ENCODE measurements at places on chromosomes 12 and 14. TPM values are rescaled to one million over a fixed set of nuclear protein-coding genes. Genes with fewer than 3 reads are reported as not detected.

DNA sequence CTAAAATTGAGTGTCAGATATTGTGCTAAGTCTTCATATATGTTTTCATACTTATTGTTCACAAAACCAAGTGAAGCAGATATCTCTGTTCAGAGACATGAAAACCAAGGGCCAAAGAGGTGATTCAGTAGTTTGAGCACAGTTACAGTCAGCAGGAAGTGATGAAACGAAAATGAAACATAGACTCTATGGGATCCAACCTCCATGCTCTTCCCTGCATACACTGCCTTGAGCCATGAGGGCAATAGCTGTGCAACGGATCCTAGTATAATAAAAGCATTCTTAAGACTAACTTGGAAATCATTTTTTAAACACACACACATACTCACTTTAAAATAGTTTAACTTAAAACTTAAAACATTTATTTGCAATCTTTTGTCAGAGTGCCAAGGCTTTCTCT is 27.9 kb downstream of the ESR2 start:
- no peak for DNase-seq

DNA sequence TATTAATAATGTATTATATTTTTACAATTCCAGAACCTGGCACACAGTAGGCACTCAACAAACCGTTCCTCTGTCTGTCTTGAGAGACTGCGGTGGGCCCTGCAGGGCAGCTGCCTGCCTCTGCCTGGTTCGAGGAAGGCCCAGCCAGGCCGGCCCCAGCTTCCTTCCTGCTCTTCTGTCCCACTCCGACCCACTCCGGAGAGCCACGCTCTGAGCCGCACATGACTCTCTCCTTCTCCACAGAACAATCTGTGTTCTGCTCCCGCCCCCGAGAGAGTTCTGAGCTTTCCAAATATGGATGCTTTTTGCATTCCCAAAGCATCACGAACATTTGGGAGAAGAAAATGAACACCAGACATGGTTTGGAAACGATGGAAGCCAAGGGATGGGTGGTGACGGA is 57.3 kb downstream of the TTC7B start:
- peak; percentile 61 for DNase-seq

DNA sequence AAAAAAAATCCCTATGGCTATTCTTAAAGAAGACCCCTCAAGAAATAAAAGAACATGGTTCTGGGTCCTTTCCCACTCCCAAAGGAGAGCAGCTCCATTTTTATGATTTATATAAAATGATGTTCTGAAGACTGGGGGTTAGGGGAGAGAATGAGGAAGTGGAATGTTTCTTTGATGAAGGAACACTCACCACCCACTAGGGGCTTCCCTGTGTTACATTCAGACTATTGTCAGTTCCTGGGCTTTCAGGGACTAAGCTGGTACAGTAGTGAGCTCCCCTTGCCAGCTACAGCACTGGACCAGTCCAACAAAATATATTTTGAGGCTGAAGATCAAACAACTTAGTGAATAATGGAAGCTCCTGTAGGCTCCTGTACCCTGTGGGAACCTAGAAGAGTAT is 98.9 kb downstream of the HMGA2 start:
- no peak for DNase-seq

GRCh38 chr12:52650520-52651081 is 1.4 kb downstream of the KRT2 start:
- peak; percentile 27 for DNase-seq

KRT6C gene
- total RNA-seq: not detected

LPAR5 gene
- not detected for total RNA-seq

DNA sequence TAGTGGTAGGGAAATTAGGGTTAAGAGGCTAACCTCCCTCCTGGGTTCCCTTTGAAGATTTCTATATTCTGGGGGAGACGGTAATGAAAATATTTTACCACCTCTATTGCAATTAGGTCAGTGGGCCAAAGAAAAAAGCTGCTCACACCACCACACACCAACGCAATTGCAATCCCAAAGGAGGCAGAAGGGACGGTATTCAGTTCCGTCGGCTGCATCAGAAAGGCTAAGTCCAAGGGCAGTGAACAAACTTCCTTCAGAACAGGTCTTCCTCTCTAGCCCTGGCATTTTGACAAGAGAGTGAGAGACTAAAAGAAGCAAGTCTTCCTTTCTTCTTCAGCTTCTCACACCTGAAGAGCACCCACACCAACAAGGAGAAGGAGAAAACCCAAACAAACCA is 51.2 kb downstream of the OTX2 start:
- no peak for DNase-seq

OTX2 gene
- not detected for total RNA-seq

DNA sequence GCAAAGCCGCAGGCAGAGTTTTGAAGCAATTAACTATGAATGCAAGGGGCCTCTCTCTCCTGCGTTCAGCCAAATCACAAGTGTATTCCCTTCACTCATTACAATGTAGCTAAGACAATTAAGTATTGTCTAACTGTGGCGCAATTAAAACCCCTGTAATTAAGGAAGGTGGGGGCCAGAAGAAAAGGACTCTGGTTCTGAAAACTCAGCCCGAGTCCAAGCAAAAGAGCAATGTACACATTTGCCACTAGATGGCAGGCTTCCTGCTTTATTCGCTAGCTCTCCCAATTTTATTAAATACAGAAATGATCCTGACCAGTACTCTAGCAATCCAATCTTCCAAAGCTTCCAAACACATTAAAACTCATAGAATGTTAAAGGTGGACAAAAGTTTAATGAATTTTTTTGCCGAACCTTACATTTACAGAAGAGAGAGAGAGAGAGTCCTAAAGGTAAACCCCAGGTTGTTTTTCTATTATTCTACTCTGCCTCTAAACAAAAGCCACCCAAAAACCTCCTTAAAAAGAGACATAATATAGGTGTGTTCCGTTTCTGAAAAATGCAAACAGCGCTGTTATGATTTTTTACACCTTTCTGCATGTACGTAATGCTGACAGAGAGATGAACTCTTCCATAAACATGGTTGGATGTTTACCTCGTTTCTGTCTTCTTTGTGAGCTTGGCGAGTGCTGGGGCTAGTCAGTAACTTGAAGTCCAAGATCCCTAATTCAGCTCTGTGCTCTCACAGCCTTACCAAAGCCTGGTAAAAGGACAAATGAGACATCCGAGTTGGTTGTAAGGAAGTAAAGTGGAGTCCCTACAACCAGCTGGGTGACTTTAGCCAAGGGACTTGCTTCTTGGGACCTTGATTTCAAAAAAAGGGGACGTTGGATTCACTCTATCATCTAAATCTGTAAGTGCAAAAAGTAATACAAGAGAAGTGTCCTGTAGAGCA is 50.9 kb upstream of the VASH1 start:
- DNase-seq: no peak

GRCh38 chr12:62720025-62720424 is 214.9 kb downstream of the PPM1H start:
- DNase-seq: no peak

- peak; percentile 33 for DNase-seq
These were observed 3.2 kb downstream of the MGST1 start for GRCh38 chr12:16350682-16351081.

DNA sequence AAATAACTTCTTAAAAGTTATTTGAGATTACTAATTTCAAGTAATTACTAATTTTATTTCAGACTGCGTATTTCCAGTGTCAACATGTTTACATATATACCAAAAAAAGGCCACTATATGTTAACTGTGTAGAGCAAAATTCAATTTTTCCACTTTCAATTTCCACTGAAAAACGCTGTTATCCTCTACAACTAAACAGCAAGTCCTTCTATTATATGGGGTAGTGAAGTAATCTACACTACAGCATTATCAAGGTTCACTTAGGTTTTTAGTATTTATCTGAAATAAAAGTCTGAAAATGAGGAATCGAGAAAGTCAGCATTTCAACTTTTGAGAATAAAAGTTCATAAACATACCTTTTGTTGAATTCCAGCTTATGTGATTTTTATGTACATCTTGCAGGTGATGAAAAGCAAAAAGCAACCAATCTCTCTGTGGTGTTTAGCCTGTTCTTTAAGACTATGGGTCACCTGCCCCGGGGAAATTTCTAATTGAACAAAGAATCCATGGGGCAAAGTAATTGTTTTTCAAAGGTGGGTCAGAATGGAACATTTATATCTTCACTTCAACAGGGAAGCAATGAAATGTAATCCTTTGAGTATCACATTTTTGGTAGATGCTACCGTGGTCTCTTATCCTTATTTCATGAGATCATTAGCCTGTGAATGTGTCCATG is 3.3 kb downstream of the BTG1 start:
- DNase-seq: no peak

DNA sequence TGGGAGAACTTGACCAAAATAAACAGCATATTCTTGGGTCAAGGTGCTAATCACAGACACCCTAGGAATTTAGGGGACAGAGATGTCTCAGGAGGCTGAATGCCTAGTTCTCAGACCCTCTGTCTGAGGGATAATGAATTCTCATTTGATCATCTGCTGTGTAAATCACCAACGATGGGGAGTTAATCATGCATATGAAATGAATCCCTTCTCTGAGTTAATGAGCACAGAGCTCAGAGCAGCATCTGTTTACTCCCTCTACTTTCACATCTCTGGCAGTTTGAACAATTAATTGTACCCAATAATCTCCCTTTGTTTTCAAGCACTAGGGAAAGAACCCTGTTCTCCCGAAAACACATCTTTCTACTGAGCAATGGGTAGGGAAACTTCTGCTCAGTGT is 129.4 kb upstream of the SRRM4 start:
- DNase-seq: no peak

DNA sequence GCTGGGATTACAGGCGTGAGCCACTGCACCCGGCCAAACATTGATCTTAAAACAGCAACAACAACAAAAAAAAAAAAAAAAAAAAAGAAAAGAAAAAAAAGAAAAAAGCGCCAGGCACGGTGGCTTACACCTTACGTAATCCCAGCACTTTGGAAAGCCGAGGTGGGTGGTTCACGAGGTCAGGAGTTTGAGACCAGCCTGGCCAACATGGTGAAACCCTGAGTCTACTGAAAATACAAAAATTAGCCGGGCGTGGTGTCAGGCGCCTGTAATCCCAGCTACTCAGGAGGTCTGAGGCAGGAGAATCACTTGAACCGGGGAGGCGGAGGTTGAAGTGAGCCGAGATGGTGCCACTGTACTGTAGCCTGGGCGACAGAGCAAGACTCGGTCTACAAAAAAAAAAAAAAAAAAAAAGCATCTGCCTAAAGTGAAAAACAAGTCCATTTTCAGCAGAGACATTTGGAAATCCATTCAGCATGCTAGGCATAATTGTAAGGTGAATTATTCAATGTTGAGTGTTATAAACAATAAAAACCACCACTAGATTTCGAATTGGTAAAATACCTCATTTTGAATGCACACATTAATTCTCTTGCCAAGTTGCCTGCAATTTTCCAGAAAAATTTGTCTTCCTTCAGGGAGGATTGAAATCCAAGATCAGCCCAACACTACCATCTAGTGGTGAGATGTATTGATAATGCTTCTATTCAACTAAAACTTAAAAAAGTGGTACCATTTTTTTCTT is 8.0 kb upstream of the CERS5 start:
- no peak for DNase-seq

DNA sequence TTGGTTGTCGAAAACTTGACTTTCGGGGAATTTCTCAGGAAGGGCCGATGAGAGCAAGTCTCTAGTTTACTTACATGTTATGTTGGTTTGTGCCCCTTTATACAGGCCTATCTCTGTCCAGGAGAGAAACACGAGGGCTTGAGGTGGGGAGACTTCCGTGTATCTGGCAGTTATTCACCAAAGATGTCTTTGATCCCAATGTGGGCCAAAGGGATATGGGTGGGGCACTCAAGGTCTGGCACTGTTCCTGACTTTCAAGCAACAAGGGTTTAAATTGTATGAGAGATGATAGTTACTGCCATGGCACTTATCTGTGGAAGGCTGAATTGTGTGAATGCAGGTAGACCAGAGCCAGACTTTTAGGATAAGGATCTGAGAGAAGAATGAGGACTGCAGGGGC is 137.2 kb upstream of the DHRS4 start:
- no peak for DNase-seq

HOXC6 gene
- 1.2 TPM for total RNA-seq

DNA sequence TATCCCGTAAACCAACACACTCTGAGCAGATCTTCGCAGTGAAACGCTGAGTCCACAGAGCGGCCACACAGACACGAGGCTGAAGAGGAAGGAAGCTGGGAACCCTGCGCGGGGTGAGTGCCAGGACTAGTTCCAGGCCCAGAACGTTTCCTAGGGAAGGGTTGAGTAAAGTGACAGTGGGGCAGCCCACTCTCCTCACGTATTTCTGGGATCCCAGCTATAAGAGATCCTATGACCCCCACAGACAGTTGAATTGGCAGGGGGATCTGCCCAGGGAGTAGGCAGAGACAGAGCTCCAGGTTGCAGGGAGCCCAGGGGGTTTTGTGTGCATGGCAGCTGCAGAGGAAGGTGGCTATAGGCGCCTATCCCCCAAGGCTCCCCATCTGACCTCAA is 51.1 kb downstream of the GTF2A1 start:
- DNase-seq: peak; percentile 49

DNA sequence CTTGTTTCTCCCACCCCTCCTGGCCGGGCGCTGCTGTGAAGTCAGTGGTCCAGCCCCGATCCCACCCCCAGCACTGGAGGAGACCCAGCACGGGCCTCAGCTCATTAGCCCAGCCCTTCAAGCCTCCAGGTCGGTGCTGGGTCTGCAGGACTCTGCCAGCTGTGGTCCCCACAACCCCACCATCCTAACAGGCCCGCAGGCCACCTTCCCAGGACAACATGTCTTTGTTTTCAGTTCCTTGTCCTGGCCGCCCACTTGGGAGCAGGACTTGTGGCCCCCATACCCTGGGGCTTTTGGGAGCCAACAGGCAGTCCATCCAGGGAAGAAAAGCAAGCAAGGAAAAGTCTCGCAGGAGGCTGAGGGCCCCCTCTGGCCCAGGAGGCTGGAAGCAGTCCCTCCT is 60.0 kb downstream of the HRK start:
- DNase-seq: no peak

GRCh38 chr12:75658901-75659823 is 147.8 kb upstream of the KRR1 start:
- DNase-seq: no peak

SIX4 gene
- 0.26 TPM for total RNA-seq

KRT73 gene
- not detected for total RNA-seq

DNA sequence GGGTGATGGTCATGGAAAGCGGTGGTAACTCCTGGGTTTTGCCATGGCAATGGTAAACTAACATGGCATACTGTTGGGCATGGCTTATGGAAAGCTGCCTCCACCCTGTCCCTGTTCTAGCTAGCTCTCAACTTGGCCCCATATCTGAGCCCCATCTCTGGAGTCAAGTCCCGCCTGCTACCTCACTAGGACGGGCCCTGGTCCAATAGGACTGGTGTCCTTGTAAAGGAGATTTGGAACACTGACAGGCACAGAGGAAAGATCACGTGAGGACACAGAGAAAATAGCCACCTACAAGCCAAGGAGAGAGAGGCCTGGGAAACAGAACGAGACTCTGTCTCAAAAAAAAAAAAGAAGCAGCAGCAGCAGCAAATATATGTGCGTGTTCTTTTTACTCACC is 59.8 kb downstream of the RNFT2 start:
- DNase-seq: no peak

Data from uterus (tissue), 4 donors.